Uterine smooth muscle cell (primary cell): ENCODE measurements at places on chromosomes 3 and 15. TPM values are rescaled to one million over a fixed set of nuclear protein-coding genes. Genes with fewer than 3 reads are reported as not detected.

Gene SLC24A5
- not detected in 2 replicates for total RNA-seq

Gene ARL6IP5
- 103 and 109 TPM in 2 replicates for total RNA-seq

Gene GOLGA6L4
- 1.2 TPM in 2 replicates for total RNA-seq

Gene GPR171
- not detected in 2 replicates for total RNA-seq

Gene AGBL1
- not detected in 2 replicates for total RNA-seq

Gene AEN
- total RNA-seq = 66.2 and 85.1 TPM in 2 replicates

Gene RMDN3
- total RNA-seq = 19.7 and 20.9 TPM in 2 replicates

Gene KCNAB1
- 0.25 TPM in 1 of 2 replicates, not detected in the other for total RNA-seq

Gene SLC28A1
- total RNA-seq = under 0.01 and 0.12 TPM in 2 replicates

Gene GOLGA8S
- under 0.01 and 0.12 TPM in 2 replicates for total RNA-seq

Gene GCSAM
- total RNA-seq = not detected in 2 replicates

Gene LIPH
- under 0.01 TPM in 1 of 2 replicates, not detected in the other for total RNA-seq

Gene U2SURP
- 68.5 and 90.1 TPM in 2 replicates for total RNA-seq

Gene SOX2
- not detected in 2 replicates for total RNA-seq

Gene ZPLD1
- 0.62 TPM in 1 of 2 replicates, not detected in the other for total RNA-seq

Gene FAM43A
- 15.5 and 28.5 TPM in 2 replicates for total RNA-seq

Gene MYRIP
- total RNA-seq = 0.12 and 0.22 TPM in 2 replicates

Gene BUB1B
- 16.2 and 64.9 TPM in 2 replicates for total RNA-seq

Gene NXPE3
- 25.2 and 34.0 TPM in 2 replicates for total RNA-seq

Gene CDC25A
- total RNA-seq = 5.2 and 15.9 TPM in 2 replicates

Gene GOLGA6L9
- total RNA-seq = 1.8 and 2.2 TPM in 2 replicates

Gene FOXL2NB
- 10.4 and 14.6 TPM in 2 replicates for total RNA-seq

Gene CD200R1
- total RNA-seq = not detected in 2 replicates

Gene AP3B2
- 0.22 and 0.75 TPM in 2 replicates for total RNA-seq

Gene ABHD14A
- total RNA-seq = 3.0 and 10.7 TPM in 2 replicates

Gene ZNF660
- 0.55 and 1.7 TPM in 2 replicates for total RNA-seq

Gene RPS17
- total RNA-seq = 1,039 and 1,359 TPM in 2 replicates

Gene SI
- total RNA-seq = not detected in 2 replicates

Gene CLSTN2
- total RNA-seq = 0.50 and 1.00 TPM in 2 replicates

Gene DLEC1
- total RNA-seq = 0.11 and 0.12 TPM in 2 replicates

Gene SORD
- total RNA-seq = 12.2 and 12.4 TPM in 2 replicates

Gene PLA2G4B
- total RNA-seq = 1.2 and 1.9 TPM in 2 replicates

Gene ZNF860
- 0.37 and 0.66 TPM in 2 replicates for total RNA-seq

Gene RTF1
- 15.7 and 16.0 TPM in 2 replicates for total RNA-seq

Gene GUCA1C
- not detected in 2 replicates for total RNA-seq

Gene FRMD5
- 11.1 and 12.4 TPM in 2 replicates for total RNA-seq

Gene AGTR1
- total RNA-seq = 0.37 and 0.55 TPM in 2 replicates

Gene HYAL1
- 0.50 and 0.66 TPM in 2 replicates for total RNA-seq

Gene IMPDH2
- total RNA-seq = 312 and 352 TPM in 2 replicates

Gene IQCF5
- not detected in 2 replicates for total RNA-seq

Gene PPM1L
- 0.75 and 0.77 TPM in 2 replicates for total RNA-seq

Gene SCAANT1
- not detected in 2 replicates for total RNA-seq

Gene LRTM1
- not detected in 2 replicates for total RNA-seq

Gene WDR49
- under 0.01 and 0.25 TPM in 2 replicates for total RNA-seq

Gene TM4SF18
- total RNA-seq = 0.22 and 0.37 TPM in 2 replicates

Gene NR2F2
- total RNA-seq = 30.2 and 41.1 TPM in 2 replicates
